D341Med (cell line): ENCODE measurements at places on chromosomes 13 and 19.

- no peak for DNase-seq
These were observed 66.6 kb downstream of the SPRYD7 start for GRCh38 chr13:49869519-49869918.

GRCh38 chr13:33015241-33015668, 968 bp upstream of the KL start:
- no peak for DNase-seq

GRCh38 chr19:48558018-48558684, 6.2 kb downstream of the SULT2B1 start:
- peak; percentile 41 for DNase-seq

GRCh38 chr13:68846663-68847062, 1261.0 kb upstream of the ATXN8OS start:
- no peak for DNase-seq

GRCh38 chr13:50119591-50119990, 104.3 kb downstream of the KCNRG start:
- no peak for DNase-seq

DNA sequence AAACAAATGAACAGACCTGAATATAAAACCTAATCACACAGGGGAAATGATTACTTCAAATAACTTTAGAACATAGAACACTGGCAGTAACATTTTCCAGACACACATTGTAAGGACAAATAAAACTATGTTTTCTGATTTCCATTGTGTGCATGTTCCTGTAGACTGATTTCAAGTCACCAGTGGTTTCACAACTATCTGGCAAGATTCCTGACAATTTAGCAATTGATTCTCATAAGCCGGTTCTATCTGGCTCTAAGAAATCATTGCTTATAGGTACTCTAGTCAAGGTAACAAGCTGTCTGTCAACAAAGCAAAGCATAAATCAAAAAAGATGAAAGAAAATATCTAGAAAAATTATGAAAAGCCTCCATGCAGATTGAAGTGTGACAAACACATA, 19.6 kb upstream of the PCCA start:
- no peak for DNase-seq

DNA sequence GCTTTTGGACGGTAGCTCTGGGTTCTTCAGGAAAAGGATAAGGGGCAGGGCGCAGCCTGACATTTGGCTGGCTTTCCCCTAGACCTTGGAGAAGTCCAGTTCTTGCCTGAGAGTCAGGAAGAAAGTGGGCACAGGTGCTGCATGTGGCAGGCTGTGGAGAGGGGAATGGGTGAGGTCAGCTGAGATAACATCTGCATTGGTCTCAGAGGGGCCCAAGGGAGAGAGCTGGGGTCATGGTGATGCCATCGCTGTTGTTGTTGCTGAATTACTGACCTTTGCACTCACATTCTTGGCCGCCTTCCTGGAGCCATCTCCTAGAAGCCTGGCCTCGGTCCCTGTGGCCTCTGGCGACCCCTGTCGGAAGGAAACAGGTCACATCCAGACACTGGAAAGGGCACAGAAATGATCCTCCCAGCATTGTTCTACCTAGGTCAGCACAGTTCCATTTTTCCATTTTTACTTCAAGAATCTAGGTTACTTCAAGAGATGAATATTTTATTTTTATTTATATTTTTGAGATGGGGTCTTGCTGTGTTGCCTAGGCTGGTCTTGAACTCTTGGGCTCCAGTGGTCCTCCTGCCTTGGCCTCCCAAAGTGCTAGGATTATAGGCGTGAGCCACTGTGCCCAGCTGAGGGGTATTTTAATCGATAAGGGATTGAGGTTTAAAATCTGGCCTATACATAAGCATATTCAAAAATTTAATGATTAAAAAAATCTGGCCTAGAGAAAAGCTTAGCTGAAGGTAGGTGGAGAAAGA, 6.5 kb upstream of the LIPE start:
- DNase-seq, result no peak

- DNase-seq, result no peak
These were observed 12.3 kb downstream of the TMEM38A start for GRCh38 chr19:16673231-16673630.

DNA sequence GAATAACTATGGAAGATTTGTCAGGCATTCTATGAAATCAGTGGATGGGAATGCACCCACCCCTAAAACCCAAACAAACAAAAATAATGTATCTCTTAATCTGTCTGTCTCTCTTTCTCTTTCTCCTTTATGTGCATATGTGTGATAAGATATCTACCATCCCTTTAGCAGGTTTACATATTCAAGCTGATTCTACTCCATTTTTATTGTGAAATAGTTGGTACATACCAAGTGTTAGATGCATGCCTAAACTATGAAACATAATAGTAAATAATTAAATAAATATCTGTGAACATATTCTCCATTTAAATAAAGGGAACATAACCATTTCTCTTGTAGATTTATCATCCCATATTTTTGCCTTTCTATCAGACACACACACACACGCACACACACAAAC, 121.8 kb upstream of the PCDH9 start:
- no peak for DNase-seq

DNA sequence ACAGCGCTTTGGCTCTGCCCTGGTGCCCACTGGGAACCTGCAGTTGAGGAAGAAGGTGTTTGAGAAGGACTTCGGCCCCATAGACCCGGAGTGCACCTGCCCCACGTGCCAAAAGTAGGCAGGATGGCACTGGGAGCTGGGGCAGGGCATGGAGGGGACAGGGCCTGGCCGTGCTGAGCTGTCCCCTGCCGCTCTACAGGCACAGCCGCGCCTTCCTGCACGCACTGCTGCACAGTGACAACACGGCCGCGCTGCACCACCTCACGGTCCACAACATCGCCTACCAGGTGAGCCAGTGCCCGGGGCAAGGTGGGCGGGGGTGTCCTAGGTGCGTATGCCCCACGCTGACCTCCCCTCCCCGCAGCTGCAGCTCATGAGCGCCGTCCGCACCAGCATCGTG, 5.1 kb upstream of the DNM2 start:
- no peak for DNase-seq

- no peak for DNase-seq
These were observed 180.4 kb downstream of the ZNF536 start for GRCh38 chr19:30552593-30552992.

DNA sequence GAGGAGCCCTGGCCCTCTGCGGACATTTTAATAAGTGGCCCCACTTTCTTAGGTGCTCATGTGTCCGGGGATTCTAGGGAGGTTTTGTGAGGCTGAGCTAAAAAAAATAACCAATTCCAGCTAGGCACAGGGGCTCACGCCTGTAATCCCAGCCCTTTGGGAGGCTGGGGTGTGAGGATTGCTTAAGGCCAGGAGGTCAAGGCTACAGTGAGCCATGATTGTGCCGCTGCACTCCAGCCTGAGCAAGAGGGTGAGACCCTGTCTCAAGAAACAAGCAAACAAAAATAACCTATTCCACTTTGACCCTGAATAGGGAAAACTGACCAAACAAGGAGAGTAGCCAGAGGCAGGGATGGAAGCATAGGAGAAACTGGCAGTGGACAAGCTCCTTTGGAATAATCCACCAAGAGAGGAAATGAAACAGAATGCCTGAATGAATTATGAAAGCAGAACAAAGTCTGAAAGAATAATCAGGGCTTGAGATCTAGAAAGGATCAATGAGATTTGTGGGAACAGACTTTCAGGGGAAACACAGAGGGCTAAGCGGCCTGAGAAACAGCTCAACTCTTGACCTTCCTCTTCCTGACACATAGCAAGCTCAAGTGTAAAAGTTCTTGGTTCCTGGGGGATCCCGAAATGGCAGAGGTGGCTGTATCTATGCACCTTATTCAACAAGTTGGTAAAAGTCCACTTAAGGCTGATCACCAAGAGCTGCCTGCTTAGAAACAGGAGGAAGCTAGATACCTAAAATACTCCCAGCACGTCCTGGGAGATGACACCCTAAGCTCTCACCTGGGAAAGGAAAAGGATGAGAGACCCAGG, 30.1 kb upstream of the FFAR2 start:
- DNase-seq, result no peak

- DNase-seq, result peak; percentile 58
These were observed 7.3 kb downstream of the APC2 start for GRCh38 chr19:1457031-1457739.
